ENCODE measurements at places on chromosomes 3 and 15.

DNA sequence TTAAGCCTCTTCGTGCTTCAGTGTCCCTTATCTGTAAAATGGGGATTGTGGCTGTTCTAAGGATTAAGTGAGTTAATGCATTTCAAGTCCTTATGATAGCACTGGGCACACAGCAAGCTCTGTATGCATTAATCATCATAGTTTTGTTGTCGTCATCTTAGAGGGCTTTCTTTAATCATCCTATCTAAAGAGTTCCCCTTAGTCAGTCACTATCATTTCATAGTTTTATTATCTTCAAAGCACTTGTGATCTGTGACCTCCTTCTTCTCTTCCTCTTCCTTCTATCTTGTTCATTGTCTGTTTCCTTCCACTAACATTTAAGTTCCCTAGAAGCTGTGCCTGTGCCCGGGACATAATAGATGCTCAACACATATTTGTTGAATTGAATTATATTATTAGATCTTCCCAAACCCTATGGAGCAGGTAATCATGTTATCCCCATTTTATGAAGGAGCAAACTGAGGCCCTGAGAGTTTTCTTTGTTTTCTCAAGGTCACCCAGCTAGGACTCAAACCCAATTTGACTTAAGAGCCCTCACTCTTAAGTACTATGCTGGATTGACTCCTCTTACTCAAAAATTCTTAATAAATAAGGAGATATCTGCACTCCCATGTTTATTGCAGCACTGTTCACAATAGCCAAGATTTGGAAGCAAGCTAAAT, 24.1 kb downstream of the DUOX2 start:
- no peak for DNase-seq

- no peak for DNase-seq
These were observed 47.8 kb downstream of the BTD start for GRCh38 chr3:15649341-15649740.

GRCh38 chr3:37132334-37132733, 42.0 kb downstream of the LRRFIP2 start:
- no peak for DNase-seq

GRCh38 chr3:28322464-28322863, 26.1 kb upstream of the ZCWPW2 start:
- DNase-seq = no peak

DNA sequence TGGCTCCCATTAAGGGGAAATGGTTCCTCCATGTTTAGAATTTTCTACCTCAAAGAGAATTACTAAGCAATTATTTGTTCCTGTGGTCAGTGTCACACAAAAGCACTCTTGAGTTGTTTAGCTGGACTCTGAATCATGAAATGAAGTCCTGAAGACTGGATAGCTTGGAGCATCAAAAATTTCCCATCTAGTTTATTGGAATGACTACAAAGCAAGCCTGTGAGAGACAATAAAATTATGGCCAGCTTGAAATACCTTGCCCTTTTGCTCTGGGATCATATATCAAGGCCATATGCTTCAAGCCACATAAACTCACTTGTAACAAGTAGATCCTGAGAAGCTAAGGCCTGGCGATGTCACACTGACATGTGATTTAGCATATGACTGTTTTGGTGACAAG, 292.3 kb downstream of the TIGIT start:
- no peak for DNase-seq

Measured in GM18507 (cell line).